ENCODE measurements at places on chromosomes 4 and X. TPM values are rescaled to one million over a fixed set of nuclear protein-coding genes. Genes with fewer than 3 reads are reported as not detected.

DNA sequence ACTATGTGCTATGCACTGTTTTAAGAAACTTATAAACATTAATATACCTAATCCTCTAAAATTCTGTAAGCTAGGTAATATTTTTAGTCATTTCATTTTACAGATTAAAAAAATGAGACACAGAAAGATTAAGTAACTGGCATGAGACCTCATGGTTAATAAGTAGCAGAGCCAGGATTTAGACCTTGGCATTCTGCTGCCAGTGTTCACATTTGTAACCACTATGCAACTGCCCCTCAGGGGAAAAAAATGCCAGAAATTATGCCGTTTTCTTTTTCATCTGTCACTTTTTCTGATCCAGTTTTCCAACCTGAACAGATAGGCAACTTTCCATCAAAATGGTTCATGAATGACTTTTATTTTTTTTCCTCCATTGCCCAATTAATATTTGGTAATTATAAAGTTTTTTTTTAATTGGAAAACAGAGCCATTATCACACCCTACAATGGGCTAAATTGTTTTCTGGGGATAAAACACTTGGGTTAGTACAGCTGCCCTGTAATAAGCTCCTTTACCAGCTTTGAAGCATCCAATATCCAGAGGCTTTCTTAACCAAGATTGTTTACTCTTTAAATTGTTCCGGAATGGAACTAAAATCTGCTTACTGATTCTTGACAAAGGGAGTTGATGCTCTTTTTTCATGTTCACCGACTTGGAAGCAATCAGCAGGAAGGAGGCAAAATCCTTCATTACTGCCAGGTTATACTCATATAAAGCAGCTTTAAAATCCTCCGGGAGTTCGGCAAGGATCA lies 56.4 kb upstream of the DDX60 start:
- no peak overlapping the region for H3K27ac ChIP-seq
- DNase-seq = no peak
- H3K4me1 ChIP-seq = no peaks in the 10 kb centered on the region
- peaks cover 67% of the 10 kb centered on the region for H3K36me3 ChIP-seq
- no peak overlapping the region for H3K4me3 ChIP-seq
- no peaks in the 10 kb centered on the region for H3K27me3 ChIP-seq

DNA sequence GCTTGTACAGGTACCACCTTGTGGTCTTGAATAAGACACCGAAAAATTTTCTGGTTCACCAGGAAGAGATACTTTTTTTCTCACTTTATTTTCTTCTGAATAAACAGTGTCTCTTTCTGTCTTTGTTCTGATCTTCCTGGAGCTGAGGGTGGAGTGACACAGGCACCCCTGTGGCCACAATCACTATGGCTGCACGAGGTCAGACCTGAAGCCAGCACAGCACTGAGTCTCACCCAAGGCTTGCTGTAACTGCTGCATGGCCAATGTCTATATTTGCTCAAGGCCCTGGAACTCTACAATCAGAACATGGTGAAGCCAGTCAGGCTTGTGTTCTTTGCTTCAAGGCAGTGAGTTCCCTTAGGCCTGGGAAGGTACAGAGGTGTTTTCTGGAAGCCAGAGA lies 87.2 kb downstream of the GPR174 start:
- no peak overlapping the region for H3K4me3 ChIP-seq
- no peak overlapping the region for H3K27ac ChIP-seq
- peaks cover 7% of the 10 kb centered on the region for H3K4me1 ChIP-seq

DNA sequence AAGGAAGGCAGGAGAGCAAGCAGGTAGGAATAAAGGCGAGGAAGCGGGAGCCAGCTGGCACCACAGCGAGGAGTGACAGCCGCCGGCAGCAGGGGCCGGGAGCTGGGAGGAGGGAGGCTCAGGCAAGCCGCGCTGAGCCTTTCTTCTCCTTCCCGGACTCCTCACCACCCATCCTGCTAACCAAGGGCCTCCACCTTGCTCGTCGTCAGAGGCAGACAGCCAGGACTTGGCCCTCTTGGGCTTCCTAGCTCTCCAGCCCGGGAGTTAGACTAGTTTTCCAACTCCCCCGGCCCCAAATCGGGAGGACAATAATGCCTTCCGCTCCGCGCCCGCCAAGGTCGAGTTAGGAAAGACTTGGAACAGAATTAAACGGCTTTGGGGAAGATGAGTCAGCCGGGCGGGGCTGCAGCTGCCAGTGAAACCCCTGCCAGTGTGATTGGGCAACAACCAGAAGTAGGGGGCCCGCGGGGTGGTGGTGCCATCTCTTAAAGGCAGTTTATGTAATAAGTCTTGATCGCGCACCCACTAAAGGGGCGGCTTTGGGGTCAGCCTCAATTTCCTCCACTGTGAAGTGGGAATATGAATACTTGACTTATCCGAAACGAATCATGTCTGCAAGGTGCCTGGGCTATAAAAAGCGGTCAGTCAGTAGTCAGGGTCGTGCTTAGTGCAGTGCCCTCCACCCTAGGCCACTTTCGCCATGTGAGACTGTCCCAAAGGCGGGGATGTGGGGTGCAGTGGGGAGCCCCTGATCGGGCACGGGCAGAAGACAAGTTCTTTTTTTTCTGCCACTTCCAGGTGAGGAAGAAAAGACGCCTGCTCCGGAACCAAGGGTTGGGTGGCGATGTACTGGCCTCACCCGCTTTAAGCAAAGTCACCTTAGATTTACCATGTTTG lies 6.7 kb upstream of the HSD17B10 start:
- peak overlapping the region; percentile 72 for H3K4me3 ChIP-seq
- no peaks in the 10 kb centered on the region for H3K27me3 ChIP-seq
- peak overlapping the region; percentile 85 for H3K27ac ChIP-seq

- no peaks in the 10 kb centered on the region for H3K27me3 ChIP-seq
- H3K27ac ChIP-seq = no peak overlapping the region
- H3K36me3 ChIP-seq = no peaks in the 10 kb centered on the region
- H3K4me3 ChIP-seq = no peak overlapping the region
Measured at GRCh38 chrX:155179346-155179997, 36.8 kb upstream of the VBP1 start.

- H3K27ac ChIP-seq = no peak overlapping the region
- H3K4me3 ChIP-seq = no peak overlapping the region
- DNase-seq = no peak
- H3K36me3 ChIP-seq = no peaks in the 10 kb centered on the region
- H3K4me1 ChIP-seq = no peaks in the 10 kb centered on the region
- no peaks in the 10 kb centered on the region for H3K27me3 ChIP-seq
Measured at GRCh38 chr4:19925516-19925915, 326.2 kb upstream of the SLIT2 start.

DNA sequence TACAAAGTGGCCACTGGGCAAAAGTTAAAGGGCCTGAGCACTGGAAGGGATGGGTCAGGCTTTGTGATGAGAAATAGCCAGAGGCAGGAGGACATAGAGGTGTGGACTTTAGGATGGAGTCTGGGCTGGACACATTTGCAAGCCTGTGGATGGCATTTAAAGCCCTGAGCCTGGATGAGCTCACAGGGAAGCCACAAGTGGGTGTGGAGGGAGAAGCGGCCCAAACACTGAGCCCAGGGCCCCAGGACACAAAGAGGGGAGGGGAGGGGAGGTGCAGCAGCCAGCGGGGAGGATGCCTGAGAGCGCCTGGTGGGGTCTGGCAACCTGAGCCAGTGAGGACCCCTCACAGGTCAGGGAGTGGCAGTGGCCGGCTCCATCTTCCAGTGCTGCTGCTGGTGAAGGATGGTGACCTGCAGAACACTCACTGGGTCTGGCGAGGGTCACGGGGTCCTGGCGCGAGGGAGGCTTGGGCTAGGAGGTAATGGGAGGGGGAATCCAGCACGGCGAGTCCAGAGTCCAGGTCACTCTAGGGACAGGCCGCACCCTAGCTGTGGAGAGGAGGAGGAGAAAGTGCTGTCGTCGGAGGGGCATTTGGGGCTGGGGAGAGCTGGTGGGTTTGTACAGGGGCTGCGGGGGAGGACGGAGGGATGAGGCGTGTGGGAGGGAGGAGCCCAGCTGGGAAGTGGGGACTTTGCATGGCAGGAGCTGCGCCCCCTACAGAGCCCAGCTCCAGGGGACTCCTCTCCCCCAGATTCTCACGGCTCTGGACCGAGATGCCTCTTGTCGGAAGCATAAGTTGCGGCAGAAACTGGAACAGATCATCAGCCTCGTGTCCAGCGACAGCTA lies 7.0 kb downstream of the LAGE3 start:
- no peak overlapping the region for H3K4me3 ChIP-seq
- no peaks in the 10 kb centered on the region for H3K27me3 ChIP-seq
- no peak for DNase-seq

GRCh38 chr4:81421346-81422218 lies 50.1 kb downstream of the RASGEF1B start:
- no peaks in the 10 kb centered on the region for H3K27me3 ChIP-seq
- no peaks in the 10 kb centered on the region for H3K36me3 ChIP-seq
- DNase-seq = no peak
- H3K27ac ChIP-seq = no peak overlapping the region

DNA sequence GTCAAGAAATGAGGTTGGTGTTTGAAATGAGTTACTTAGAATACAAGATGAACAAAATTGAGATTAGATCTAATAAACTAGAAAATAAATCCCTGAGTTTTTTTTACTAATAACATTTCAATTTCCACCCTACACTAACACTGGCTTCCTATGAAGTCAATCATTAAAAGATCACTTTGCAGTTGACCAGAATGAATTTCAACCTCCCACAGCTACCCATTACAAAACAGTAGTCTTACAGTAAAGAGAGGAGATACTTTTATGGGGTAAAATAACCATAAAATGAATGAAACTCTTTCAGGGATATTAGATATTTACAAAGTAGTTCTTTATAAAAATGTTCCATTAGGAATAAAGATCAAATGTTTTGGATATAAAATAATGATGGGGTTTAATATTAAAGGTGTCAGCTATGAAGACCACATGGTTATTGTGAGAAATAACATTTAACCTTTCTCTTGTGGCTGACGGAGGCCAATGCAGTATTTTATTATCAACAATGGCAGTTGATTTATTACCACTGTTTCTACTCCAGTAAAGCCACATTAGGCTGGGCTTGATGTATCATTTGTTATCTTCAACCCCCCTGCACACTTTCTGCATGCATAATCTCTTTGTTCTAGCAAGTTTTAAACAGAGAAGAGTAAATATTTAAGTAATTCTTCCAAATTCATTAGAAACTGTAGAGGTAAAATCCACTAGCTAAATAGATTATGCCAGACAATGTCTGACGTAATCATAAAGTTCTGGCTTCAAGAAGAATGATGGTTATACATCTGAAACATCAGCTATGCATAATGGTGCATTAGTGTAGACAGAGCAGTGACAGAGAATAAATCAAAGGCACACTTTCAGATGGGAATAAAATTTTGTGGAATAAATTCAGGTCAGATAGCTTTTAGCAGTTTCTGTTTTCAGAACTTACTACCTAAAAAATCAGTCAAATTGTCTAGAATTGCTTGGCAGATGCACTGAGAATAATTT lies 516.6 kb downstream of the PCDH18 start:
- DNase-seq = no peak
- no peaks in the 10 kb centered on the region for H3K36me3 ChIP-seq
- no peak overlapping the region for H3K27ac ChIP-seq
- no peaks in the 10 kb centered on the region for H3K4me1 ChIP-seq
- H3K4me3 ChIP-seq = no peak overlapping the region

DNA sequence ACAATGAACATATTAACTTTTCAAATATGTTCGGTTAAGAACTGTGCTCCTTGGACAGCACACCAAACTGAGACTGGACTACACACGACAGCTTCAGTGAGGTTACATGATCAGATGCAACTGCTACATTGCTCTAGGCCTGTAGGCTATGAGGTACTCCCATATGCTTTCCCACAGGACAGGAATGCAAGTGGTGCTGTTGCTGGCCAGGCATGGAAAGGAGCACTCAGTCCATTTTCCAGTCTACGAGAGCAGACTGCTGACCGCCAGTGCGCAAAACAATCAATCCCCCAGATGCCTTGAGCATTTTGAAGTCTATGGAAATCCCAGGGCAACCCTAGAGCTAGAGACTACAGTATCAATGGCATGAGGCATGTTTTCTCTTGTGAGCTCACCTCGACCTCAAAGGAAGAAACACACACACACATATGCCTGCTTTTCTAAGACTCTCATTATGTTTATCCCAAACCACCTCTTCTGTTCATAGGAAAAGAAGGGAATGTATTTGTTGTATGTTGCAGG lies 70.8 kb upstream of the SPP1 start:
- H3K27ac ChIP-seq = no peak overlapping the region
- H3K4me1 ChIP-seq = no peaks in the 10 kb centered on the region
- peaks cover 35% of the 10 kb centered on the region for H3K27me3 ChIP-seq

DNA sequence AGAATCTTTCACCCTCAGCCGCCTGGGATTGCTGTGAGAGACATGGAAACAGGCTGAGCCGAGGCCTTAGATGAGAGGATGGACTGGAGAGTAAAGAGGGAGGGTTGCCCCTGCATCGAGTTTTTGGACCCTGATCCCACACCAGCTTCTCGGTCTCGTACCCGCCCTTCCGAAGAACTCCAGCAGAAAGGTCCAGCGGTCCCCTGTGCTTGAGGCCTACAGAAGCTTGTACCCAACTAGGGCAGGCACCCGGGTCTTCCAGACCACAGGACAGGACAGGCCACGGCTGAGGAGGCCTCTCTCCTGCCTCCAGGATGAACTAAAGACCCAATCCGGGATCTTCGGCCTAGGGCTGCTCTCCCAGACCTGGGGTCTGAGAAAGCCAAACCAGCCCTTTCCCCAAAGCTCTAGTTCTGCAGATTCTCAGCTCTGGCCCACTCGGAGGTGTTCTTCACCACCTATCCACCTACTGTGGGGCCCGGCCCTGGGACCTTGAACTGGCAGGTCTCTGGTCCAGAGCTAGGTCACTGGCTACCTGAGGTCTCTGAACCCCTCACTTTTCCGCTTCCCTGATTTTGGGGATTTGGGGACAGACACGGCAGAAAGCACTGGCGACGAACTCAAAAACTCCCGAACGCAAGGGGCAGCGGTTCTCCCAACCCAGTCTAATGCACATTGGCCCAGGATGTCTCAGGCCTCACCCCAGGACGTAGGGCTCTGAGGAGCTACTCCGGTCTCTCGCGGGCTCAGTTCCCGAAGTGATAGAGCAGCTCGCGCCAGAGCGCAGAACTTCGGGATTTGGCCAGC lies 1.1 kb downstream of the NKX3-2 start:
- H3K27ac ChIP-seq = peak overlapping the region; percentile 52
- H3K27me3 ChIP-seq = peaks cover 72% of the 10 kb centered on the region
- peak overlapping the region; percentile 36 for H3K4me3 ChIP-seq
- H3K4me1 ChIP-seq = peaks cover 28% of the 10 kb centered on the region
- H3K36me3 ChIP-seq = peaks cover 12% of the 10 kb centered on the region

- H3K4me1 ChIP-seq = no peaks in the 10 kb centered on the region
- peaks cover 3% of the 10 kb centered on the region for H3K27me3 ChIP-seq
- no peak overlapping the region for H3K27ac ChIP-seq
- no peaks in the 10 kb centered on the region for H3K36me3 ChIP-seq
- no peak for DNase-seq
- no peak overlapping the region for H3K4me3 ChIP-seq
Measured at GRCh38 chrX:17882680-17883079, 21.6 kb upstream of the RAI2 start.

GRCh38 chr4:76984788-76985211 lies 35.2 kb downstream of the SEPTIN11 start:
- H3K4me3 ChIP-seq = no peak overlapping the region
- H3K27me3 ChIP-seq = peaks cover 47% of the 10 kb centered on the region
- peaks cover 71% of the 10 kb centered on the region for H3K4me1 ChIP-seq
- peaks cover 8% of the 10 kb centered on the region for H3K36me3 ChIP-seq

The CNOT6L gene
- total RNA-seq = 108 TPM

The ETDA gene
- total RNA-seq = not detected

The ACSL1 gene
- total RNA-seq = 14.5 TPM

The SLC10A4 gene
- total RNA-seq = not detected

The PPP4R3C gene
- not detected for total RNA-seq

The PCDH10 gene
- not detected for total RNA-seq

The SLC16A2 gene
- total RNA-seq = 0.12 TPM

The PNMA5 gene
- 0.10 TPM for total RNA-seq
